HEK293T (cell line): ENCODE measurements at places on chromosomes 7 and 10.

- DNase-seq: no peak
These were observed 102.7 kb downstream of the CABCOCO1 start for GRCh38 chr10:61765176-61766087.

- DNase-seq: no peak
These were observed 22.8 kb downstream of the PTTG1IP2 start for GRCh38 chr7:90492250-90492649.

DNA sequence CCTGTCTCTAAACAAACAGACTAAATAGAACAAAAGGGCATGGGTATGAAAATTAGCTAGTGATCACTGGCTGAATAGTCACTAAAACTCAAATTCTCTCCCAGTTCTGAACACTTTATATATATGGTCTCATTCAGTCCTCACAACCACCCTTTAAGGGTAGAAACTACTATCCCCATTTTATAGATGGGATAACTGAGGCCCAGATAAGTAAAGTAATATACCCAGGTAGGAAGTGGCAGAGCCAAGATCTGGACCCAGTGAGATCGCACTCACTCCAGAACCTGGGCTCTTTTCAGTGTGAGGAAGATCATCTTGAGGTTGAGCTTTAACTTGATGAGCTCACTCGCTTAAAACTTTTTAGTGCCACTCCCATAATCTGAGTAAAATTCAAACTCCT lies 4.5 kb downstream of the PSTK start:
- DNase-seq: no peak

- no peak for DNase-seq
These were observed 51.6 kb downstream of the SMKR1 start for GRCh38 chr7:129553899-129554461.

GRCh38 chr7:148084138-148084537 lies 506.4 kb upstream of the C7orf33 start:
- DNase-seq: peak; percentile 64

DNA sequence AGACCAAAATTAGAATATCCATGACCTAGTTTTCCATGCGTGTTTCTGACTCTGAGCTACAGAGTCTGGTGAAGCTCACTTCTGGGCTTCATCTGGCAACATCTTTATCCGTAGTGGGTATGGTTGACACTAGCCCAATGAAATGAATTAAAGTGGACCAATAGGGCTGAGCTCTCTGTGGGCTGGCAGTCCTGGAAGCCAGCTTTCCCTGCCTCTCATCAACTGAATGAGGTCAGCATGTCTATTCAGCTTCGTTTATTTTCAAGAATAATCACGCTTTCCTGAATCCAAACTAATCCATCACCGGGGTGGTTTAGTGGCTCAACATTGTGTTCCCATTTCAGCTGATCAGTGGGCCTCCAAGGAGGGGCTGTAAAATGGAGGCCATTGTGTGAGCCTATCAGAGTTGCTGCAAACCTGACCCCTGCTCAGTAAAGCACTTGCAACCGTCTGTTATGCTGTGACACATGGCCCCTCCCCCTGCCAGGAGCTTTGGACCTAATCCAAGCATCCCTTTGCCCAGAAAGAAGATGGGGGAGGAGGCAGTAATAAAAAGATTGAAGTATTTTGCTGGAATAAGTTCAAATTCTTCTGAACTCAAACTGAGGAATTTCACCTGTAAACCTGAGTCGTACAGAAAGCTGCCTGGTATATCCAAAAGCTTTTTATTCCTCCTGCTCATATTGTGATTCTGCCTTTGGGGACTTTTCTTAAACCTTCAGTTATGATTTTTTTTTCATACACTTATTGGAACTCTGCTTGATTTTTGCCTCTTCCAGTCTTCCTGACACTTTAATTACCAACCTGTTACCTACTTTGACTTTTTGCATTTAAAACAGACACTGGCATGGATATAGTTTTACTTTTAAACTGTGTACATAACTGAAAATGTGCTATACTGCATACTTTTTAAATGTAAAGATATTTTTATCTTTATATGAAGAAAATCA lies 35.5 kb downstream of the CAV1 start:
- DNase-seq: peak; percentile 45

DNA sequence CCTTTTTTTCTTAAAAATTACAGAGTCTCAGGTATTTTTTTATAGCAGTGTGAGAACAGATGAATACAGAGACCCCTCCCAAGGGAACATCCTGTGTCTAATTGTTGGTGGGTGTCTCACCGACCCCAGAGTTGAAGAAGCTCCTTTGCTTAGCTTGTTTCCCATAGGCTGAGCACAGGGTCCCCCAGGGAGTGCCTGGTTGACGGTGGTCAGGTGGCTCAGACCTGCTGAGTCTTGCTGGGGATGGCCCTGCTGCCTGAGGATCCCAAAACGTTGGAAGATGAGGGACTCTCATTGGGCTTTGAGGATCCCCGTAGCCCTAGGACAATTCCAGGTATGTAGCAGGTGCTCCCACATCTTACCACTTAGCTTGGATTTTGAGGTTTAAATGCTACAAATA lies 19.5 kb downstream of the SCART1 start:
- peak; percentile 3 for DNase-seq
